Fibroblast of villous mesenchyme (primary cell): ENCODE measurements at places on chromosomes 3 and 15. TPM values are rescaled to one million over a fixed set of nuclear protein-coding genes. Genes with fewer than 3 reads are reported as not detected.
A peak's percentile ranks its signal among the peaks of the same experiment; 100 is the strongest.

DNA sequence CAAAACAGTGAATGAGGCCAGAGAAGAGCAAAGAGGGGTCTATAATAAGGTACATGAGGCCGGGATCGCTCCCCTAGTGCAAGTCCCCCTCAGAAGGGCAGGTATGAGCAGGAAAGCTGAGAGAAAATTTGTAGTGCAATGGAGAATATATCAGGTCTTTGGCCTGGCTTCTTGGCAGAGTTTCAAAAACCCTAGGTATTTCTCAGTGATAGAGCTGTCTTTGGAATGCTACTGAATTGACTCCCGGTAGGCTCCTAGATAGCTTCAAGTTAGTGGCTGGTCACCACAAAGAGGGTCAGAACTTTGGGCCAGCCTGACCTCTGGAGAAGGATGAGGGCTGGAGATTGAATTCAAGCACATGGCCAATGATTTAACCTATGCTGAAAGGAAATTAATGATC, 30.6 kb upstream of the OXTR start:
- no peak for DNase-seq

DNA sequence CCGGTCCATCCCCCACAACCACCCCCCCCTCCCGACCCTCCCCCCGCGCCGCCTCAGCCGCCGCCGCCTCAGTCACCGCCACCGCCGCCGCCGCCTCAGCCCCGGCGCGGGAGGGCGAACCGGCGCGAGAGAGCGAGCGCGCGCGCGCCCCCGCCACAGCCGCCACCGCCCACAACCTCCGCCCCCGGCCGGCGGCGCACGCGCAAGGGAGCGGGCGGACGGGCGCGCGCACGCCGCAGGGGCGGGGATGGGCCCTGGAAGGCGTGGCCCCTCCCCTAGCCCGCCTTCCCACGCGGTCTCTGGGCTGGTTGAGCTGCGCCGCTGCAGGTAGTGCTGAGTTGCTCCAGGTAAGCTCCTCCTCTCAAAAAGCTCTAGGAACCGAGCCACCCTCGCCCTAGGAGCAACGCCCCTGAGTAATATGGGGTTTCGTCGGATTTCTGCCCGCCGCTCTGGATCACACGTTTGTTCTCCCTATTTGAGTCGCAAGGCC, at the start of gene TMCC1:
TMCC1 (minus strand) TSS at position 131 of the 490 bp plus-strand sequence.
- peak; percentile 71 for DNase-seq

DNA sequence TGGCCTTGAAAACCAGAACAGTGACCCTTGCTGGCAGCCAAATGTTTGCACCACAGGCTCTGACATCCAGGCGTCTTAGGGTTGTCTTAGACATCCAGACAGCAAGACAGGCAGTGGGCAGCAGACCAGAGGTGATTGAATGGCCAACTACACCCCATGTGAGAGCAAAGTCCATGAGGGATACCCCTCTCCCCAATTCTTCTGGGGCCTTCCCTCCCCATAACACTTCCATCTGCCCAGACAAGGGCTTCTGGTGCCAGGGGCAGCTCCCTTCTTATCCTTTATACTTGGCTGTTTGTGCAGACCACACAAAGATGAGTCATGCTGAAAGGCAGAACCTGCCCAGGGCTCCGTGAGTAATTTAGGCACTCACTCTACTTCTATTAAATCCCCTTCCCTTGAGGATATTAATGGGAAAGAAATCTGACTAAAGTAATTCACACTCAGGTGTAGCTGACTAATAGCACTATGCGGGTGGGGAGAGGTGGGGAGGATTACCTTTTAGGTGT, 257.9 kb downstream of the UACA start:
- peak; percentile 79 for DNase-seq

GRCh38 chr3:13403847-13404246, 16.3 kb downstream of the NUP210 start:
- no peak for DNase-seq

GRCh38 chr3:41148478-41148877, 50.8 kb upstream of the CTNNB1 start:
- no peak for DNase-seq

The SPATA12 gene
- total RNA-seq, result not detected in 2 replicates

The HGD gene
- total RNA-seq, result 0.32 and 0.43 TPM in 2 replicates
